ENCODE measurements at places on chromosomes 1 and 21. TPM values are rescaled to one million over a fixed set of nuclear protein-coding genes. Genes with fewer than 3 reads are reported as not detected.

Gene HCN3
- 1.6 TPM for total RNA-seq

Gene PCSK9
- total RNA-seq: not detected

Gene RASSF5
- total RNA-seq: 0.06 TPM

Gene GBP1
- total RNA-seq: 4.9 TPM

Gene CCDC27
- total RNA-seq: not detected
